ENCODE measurements at places on chromosomes 2 and 18.

DNA sequence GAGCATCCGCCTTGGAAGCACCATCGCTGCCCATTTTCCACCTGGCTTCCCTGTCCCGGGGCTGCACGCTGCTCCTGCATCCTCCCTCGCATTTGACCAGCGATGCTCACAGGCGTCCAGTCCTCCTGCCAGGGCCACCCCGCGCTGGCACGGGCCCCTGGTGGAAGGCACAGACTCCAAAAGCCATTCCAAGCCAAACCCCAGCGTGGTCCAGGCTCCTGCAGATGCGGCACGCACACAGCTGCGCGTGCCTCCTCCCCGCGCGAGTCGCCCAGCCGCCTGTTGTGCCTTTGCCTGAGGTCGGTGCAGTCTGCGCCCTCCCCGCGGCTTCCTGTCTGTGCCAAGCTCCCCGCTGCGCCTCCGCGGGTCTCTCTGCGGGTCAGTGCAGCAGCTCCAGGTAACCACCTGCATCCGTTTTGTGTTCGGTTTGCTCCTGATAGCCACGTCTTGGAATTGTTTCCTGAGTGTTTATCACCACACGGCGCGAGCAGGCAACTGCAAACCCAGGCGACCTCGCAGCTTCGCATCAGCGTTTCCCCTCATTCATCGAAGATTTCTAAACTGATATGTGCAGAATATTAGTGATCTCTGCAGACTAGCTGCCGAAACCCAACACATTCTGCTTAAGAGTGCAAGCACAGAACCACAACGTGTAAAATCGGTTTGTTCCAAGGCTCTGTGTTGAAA lies 65.2 kb upstream of the SALL3 start:
- DNase-seq: no peak

- DNase-seq: no peak
These were observed 1.5 kb upstream of the RESP18 start for GRCh38 chr2:219334076-219334475.

DNA sequence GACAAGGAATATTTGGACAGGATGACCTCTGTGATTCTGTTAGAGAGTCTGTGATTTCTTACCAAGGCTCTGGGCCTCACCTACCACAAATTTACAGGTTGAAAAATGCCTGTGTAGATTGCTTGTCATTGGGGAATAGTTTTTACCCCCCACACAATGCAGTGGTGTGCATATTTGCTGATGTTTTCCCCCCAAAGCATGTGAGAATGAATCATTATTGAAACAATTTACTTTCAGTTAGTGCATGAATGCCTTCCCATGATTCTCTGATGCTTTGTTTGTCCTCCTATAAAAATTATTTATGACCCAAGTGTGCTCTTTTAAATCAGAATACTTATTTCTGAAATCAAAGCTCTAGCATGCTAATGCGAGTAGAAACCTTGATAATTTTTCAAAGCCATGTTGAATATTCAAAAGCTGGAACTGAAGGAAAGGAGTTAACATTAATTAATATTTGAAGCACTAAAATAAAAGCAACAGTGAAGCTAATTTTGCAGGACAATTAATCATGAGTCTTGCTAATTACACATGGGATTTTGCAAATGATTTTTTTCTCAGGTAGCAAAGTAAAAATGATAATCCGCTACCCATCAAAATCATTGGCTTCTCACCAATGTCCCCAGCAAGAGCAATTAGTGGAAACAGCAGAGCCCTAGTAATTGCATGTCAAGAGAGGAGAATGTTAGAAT lies 361.2 kb upstream of the HNRNPA3 start:
- DNase-seq: no peak

DNA sequence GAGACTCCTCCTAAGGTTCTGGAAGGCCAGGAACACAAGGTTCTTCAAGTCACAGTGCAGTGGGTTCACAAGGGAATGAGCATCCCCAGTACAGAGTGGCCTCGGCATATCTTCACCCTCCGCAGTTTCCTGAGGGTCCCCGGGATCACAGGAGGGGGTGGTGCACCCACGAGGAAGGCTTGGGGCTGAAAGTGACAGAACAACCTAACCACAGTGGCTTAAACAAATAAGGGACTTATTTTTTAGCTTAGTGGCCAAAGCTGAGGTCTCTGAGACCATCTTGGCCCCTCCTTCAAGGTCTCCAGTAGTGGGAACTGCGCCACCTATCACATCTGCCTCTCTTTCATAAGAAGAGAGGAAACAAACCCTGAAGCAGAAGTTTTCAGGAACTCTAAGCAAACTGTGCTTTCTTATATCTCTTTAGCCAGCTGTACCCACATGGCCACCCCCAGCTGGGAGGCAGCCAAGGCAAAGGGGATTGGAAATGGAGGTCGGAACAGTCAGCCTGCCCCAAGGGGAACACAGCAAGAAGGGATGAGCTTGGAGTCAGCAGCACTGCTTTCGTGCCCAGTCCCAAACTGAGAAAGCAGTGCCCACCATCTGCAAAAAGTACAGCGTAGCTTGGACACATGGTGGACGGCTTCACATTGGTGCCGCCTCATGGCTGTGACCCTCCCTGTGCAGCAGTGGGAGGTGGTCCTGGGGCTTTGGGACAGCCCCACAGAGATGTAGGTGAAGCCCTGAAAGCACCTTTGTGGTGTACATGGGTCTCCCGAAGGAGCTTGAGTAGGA lies 260.0 kb upstream of the ID2 start:
- DNase-seq: no peak

DNA sequence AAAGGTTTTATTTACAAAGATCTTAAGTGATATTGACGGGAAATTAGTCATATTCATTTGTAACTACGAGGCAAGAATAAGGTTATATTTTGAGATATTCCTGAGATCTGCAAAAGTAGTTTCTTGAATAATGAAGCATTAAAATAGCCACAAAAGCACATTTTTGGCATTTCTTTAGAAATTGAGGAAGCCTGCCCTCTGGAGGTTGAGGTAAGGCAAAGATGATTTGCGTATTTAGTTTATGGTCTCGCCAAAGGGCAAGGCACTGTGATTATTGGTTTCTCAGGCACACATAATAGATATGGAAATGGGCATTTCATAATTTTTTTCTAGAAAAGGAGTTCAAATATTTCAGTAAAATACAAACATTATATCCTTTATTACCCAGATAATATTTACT lies 143.7 kb upstream of the RPRM start:
- DNase-seq: no peak

DNA sequence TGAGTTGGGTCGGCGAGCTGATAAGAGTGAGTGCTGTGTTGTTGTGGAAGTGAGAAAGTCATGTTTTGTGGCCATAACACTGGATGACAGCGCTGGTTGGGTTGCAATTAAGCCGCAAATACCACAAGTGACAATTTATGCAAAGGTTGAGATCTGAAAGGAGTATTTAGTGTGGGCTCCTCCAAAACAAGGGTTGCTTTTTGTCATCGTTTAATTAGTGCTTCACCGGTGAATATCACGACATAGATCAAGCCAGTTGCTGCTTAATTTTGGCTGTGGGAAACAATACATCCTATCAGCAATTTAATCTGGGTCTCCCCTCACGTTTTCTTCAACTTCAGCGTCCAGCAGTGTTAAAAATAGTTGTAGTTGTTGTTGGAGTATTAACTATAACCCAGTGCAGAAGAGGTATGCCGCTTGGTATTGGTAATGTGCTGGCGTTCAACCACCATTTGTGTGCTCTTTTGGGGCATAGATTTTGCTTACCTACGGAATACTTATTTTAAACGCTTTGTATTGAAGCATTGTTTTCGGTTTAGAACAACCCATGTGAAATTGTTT lies 662 bp downstream of the ACVR2A start:
- DNase-seq: no peak

GRCh38 chr2:63438181-63438580 lies 150.1 kb downstream of the WDPCP start:
- DNase-seq: no peak

DNA sequence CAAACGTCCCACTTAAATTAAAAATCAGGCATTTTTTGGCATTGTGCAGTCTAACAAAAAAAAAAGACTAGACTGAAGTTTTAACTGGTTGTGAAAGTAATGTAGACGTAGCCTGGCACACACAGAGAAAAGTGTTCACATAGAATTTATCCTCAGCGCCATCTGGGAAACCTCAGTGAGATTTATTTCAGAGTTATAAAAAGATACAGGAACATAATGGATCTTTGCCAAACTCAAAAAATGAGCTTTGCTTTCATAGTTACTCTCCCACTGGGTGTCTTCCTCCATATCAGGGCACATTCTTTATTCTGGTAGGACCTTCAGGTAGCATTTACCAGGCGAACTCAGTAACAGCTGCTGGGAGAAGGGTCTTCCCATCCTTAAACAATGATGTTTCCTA lies 532.4 kb upstream of the SALL3 start:
- no peak for DNase-seq

DNA sequence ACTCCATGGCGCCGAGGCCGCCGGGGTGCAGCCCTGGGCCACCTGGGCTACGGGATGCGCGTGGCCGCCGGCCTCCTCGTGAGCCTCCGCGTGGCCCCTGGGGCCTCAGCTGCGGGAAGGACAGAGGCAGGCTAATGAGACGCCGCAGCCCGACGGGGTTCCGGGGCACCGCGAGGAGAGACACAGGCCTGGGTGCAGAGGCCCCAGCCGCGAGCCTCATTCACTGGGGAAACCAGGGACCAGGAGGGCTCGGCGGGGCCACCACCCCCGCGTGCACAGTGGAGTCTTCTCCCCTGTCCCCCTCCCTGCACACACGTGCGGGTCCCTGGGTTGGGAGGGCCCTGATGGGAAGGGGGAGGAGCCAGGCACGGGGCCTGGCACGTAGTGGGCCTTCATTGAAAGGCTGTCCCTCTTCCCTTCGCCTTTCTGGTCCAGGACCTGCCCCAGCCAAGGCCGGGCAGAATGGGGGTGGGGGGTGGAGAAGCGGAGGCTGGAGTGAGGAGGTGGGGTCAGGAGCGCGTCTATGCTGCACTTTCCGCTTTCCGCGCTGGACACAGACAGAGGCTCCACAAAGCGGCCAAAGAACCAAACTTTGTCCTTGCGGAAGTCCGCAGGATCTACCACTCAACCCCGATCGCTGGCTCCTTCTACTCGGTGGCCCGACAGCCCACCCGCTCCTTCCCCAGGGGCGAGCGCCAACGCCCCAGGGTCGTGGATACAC lies 9.1 kb downstream of the ALPP start:
- DNase-seq: no peak

DNA sequence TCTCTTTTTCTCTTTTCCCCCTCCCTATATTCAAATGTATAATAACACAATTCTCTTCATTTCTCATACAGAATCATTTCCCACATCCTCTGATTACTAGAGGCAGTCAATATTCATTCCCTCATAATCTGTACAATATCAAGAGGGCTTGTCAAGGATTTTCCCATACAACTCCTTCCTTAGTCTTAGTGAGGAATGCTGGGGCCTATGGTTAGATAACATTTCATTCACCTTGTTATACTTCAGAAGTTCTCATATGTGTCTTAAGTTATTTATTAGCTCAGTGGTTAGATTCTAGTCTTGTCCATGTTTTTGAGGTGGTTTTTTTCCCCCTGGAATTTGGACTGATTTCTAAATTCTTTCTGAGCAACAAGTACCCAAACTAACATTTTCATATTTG lies 289.5 kb downstream of the PDE11A start:
- no peak for DNase-seq

DNA sequence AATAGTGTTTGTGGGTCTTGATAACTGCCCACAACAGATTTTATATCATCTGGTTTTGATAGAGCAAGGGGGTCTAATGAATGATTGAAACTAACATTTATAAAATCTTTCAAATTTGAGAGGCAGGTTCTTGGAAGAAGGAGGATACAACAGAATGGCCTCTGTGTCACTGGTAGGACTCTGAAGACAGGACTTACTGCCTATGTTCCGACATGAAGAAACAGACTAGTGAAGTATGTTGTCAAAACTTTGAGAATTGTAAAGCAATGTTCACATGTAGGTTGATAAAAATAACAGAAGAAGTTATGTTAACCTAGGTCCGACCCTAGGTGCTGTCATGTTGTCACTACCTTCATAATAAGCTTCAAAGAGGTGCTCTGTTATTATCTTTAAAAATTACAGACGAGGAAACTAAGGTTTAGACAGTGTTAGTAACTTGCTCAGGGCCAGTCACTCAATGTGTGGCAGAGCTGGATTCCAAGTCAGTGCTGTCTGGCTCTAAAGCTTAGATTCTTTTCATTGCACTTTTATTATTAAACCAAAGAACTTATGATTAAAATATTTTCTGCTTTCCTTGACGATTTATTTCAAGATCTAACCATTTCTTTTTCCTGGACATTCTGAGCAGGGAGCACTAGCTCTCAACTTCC lies 146.2 kb downstream of the RPIA start:
- DNase-seq: no peak

DNA sequence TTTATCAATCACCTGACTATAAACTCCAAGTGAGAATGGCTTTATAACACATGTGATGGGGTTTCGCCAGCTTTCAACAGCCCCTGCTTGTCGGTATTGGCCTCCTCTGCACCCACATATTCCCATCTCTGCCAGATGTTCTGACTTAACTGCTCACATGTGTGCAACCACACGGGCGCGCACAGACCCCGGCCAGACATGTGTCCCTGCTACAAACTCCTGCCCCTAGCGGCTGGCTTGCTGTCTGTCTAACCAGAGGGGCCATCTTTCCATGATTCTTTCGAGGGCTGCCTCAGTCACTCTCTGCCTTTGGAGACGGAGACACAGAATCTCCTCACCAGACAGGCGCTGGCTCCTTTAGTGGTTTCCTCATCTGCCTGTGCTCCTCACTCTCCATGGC lies 15.3 kb downstream of the STON1 start:
- DNase-seq: no peak

DNA sequence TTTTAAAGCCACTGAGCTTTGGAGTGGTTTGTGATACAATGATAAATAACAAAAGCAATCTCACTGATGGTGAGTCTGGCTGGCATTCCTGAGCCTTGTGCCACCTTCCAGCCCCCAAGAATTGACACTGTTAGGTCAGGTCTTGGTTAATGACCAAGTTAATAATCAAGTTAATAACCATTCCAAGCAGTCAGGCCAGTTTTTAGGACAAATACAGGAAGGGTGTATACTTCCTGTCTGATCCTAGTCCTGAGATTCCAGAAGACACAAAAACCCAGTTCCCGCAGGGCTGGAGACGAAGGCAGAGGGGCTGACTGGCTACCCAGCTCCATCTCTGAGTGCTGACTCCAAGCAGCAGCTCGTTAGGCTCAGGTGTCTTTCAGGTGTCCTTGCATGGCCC lies 74.6 kb upstream of the LAPTM4A start:
- no peak for DNase-seq

DNA sequence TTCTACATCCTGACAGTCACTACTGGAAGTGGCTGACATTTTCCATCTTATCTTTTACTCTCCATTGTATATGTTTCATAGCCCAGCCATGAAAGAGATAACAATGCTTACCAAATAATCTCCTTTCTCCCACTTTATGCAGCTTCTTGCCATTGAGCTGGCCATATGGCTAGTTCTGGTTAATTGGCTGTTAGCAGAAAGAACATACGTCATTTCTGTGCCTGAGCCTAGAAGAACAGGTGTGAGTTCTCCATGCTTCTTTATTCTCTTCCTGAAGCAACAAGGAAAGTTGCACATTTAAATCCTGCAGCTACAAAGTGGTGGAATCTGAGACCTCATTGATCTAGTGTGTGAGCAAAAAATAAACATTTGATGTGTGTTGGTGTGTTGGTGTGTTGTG lies 82.0 kb upstream of the FSHR start:
- no peak for DNase-seq

GRCh38 chr2:164792316-164793170 lies 49.1 kb downstream of the COBLL1 start:
- no peak for DNase-seq

Measured in esophagus squamous epithelium (tissue), 5 donors.